Hypothalamus (tissue), 51 donors: ENCODE measurements at places on chromosomes 4 and X.

DNA sequence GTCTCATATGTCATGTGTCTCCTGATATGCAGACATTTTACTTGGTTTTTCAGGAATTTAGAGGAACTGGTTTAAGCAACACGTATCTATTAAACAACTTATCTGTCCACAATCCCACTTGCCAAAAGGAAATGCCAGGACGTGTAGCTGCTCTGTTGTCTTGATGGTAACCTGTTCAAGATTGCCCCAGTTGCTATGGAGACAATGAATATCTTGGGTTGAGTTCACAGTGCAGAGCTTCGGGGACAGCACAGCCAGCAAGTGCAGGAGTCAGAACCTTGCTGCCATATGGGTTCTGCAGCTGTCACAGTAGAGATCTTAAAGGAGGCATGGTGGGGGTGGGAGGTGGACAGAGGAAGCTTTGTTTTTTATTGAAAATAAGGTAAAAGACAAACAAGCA, 28.7 kb upstream of the FAM9B start:
- DNase-seq = no peak

GRCh38 chr4:176286728-176287127, 17.7 kb upstream of the ASB5 start:
- DNase-seq = no peak

- no peak for DNase-seq
Observed at GRCh38 chrX:64642482-64642881, 247.2 kb upstream of the MTMR8 start.

- DNase-seq = no peak
Observed at GRCh38 chr4:182126603-182127002, 116.6 kb upstream of the TENM3 start.

GRCh38 chr4:57117491-57117890, 7.3 kb upstream of the IGFBP7 start:
- DNase-seq = no peak

DNA sequence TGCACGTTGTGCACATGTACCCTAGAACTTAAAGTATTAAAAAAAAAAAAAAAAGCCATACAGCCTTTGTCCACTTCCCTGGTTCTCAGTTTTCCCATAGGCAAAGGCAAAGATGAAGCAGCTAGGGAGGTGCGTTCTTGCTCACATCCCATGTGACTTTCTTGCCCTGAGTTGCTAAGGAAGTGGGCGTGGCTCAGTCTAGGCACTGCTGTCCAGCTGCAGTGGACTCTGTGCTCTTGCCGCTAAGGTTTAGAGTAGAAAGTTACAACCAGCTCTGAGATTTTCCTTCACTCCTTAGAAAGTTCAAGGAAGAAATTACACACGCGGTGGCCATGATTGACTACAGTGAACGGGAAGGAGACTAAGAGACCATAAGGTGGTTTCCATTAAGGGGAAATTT, 144.7 kb downstream of the NAA11 start:
- no peak for DNase-seq

- no peak for DNase-seq
Observed at GRCh38 chr4:5361968-5362367, 310.7 kb downstream of the STK32B start.

DNA sequence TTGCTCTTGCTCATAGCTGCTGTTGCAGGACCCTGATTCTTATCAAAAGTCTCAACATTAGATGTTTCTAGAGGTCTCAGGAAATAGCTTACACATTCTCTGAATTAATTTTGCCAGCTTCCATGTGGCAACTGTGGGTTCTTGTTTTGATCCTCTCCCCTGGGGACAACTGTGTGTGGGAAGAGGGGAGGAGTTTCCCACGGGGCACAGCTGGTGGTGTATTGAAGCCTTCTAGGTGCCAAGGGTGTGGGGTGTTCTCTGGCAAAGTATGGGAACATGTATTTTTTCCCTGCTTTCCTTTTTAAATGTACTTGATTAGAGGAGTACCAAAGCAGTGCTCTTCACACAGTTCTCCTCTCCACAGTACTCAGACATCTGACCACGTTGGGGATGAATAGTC, 212.7 kb downstream of the RPA4 start:
- no peak for DNase-seq

DNA sequence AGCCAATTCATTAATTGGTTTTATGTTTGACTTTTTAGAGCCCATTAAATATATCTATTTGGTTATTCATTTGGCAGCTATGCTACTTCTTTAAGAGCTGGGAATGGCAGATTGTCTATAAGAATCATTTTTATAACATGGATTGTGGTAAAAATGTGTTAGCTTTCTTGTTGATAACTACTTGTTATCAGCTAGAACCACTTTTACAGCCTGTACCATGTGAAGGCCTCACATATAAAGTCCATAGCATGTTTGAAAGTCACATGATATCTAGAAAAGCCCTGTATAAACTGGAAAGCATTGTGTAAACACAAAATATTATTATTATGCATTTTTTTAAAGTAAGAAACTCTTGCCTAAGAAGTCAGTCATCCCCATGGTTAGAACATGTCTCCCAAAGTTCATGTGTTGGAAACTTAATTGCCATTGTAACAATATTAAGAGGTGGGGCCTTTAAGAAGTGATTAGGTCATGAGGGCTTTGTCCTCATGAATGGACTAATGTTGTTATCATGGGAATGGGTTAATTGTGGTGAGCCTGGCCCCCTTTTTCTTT, 110.9 kb upstream of the BMP2K start:
- DNase-seq = no peak

DNA sequence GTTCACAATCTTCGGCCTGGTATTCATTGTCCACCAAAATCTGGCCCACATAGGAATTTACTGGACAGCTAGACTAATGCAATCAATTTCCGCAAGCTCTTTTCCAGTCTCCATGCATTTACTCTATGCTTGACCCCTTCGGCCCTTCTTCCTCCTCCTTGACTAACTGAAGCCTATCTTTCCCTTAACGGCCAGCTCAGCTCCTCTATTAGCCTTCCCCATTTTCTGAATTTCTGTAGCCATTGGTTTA, 1.2 kb upstream of the PHKA2 start:
- no peak for DNase-seq

DNA sequence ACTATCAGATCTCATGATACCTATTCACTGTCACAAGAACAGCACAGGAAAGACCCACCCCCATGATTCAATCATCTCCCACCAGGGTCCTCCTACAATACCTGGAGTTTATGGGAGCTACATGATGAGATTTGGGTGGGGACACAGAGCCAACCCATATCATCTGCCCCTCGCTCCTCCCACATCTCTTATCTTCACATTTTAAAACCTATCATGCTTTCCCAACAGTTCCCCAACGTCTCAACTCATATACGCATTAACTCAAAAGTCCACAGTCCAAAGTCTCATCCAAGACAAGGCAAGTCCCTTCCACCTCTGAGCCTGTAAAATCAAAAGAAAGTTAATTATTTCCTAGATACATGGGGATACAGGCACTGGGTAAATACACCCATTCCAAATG, 1185.2 kb downstream of the PCDH7 start:
- no peak for DNase-seq

GRCh38 chr4:38967260-38968095, 64.7 kb downstream of the TMEM156 start:
- no peak for DNase-seq

- no peak for DNase-seq
Observed at GRCh38 chrX:111257733-111258132, 12.6 kb downstream of the CAPN6 start.

DNA sequence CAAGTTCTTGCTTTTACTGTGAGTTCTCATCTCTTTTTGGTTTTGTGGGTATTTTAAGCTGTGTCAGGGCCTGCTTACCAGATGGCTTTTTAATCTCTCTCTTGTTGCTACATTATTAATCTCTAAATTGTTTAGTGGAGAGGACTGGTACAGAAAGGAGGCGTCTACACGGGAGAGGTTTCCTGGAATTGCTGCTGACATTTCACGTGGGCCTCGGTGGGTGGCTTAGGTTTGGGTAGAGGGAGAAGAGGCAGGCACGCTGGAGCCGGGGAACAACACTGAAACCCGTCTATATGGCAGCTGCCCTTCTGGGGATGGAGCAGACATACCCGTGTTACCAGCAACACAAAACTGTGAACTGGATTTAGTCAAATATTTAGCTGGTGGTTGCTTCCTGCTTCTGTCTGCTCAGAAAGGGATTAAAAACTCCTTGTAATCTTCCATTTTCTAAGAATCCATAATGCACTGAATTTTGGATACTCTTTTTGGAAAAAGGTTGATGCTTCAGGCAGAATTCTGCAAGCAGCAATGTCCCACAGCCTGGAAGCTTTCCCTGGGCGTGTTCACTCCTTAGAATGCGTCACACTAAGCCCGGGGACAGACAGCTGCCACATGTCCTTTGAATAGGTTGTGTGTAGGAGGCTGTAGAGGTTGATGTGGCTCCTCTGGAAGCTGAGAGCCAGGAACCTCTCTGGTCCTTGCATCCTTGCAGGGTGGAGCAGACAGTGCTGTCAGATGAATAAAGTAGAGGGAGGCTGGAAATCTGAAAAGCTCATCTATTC, 199.8 kb upstream of the GATB start:
- no peak for DNase-seq

DNA sequence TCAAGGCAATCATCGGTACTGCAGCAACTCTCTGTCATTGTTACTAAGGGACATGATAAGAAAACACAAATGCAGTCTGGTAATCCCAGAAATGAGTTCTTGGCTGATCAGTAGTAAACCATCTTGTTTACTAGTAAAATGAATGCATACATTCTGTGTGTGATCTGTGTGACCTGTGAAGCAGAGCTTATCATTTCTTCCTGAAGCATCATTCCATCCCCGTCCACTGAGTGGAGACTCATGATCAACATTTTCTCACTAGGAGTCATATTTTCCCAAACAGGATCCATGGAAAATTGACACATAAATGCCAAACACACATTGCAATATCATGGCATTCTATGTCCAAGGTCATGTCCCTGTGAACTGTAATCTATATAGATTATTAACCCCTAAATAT, 226.1 kb downstream of the ANKRD50 start:
- DNase-seq = no peak

DNA sequence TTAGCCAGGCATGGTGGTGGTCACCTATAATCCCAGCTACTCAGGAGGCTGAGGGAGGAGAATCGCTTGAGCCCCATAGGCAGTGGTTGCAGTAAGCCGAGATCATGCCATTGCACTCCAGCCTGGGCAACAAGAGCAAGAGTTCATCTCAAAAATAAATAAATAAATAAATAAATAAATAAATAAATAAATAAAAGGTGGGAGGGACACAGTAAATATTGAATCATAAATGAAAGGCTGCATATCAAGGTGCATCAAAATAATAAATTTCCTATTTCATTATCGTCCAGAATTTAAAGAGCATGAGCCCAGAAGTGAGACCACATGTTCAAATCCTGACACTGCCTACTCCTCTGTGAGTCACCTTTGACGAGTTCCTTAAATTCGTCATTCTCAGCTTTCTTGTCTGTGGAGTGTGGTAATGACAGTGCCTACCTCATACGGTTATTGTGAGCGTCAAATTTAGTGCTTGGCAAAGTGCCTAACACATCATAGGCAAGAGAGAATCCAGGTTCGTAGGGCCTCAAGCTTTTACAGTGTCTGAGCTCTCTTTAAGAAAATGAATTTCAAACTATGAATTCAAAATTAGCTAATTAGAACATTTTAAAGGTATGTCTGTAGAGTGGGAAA, 49.9 kb downstream of the IL15 start:
- DNase-seq = no peak

DNA sequence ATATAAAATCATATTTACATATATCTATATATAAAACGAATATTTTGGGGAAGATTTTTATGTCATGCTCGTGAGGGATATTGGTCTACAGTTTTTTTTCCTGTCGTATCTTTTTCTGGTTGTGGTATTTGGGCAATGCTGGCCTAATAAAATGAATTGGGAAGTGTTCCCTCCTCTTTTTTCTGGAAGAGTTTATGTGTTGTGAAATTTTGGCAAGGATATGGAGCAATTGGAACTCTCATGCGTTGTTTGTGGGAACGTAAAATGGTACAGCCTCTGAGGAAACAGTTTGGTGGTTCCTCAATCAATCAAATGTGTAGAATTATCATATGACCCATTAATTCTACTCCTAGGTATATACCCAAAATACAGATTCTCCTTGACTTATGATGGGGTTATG, 69.8 kb downstream of the ZNF182 start:
- DNase-seq = no peak

DNA sequence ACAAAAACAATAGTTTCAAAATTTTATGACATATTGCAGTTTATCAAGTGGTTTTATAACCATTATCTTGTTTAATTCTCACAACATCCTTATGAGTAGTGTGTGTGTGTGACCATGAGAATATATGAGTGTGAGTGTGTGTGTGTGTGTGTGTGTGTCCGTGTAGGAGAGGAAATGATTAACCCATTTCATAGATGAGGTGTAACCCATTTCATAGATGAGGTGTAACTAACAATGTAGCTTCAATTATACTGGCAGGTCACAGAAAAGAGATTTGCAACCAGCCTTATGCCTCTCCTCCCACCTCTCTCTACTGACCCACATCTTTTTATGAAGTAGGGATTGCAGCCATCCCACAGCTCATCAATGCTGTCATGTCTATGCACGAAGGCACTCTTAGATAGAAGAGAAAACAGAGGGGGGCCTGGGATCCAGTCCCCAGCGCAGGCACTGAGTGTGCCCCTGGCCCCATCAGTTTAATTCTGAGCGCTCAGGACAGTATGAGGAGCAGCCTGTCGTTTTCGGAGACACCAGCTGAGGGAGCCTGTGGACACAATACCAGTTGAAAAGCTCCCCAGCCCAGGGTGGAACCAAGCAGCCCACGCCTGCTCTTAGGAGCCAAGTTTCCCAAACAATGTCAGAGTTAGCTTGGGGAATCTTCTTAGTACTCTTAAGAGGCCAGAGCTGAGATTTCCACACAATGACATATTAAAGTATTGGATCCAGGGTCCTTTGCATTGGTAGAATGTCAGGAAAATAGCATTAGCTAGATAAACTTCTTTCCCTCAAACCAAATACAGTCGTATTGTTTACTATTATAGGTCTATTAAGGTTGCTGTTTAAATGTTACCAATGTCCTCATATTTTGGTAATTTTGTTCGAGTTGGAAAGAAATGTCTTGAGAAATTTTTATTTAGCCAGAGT, 88.6 kb downstream of the PALLD start:
- peak; percentile 10 for DNase-seq

- DNase-seq = no peak
Observed at GRCh38 chrX:148774276-148774675, 273.9 kb downstream of the AFF2 start.

DNA sequence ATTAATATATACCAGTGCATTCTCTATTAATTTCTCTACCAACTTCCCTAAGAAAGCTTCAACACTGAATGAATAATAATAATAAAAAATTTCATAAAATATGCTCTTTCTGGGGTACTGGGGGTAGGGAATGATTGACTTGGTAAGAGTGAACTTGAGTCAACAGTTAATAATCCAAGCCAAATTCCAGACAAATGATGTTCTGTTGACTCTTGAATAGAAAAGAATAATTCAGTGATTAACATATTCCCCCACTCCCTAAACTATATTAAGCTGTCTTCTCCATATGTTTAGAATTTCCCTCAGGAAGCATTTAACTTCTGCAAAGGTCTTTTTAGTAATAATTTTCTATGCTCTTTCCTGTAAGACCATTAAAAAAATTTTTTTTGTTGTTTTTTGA, 12.3 kb downstream of the PGRMC2 start:
- no peak for DNase-seq
